Anterior cingulate cortex (tissue), 58 donors: ENCODE measurements at places on chromosomes 16 and 17.

- no peak for DNase-seq
Measured at GRCh38 chr16:25035494-25036405, 20.6 kb upstream of the ARHGAP17 start.

DNA sequence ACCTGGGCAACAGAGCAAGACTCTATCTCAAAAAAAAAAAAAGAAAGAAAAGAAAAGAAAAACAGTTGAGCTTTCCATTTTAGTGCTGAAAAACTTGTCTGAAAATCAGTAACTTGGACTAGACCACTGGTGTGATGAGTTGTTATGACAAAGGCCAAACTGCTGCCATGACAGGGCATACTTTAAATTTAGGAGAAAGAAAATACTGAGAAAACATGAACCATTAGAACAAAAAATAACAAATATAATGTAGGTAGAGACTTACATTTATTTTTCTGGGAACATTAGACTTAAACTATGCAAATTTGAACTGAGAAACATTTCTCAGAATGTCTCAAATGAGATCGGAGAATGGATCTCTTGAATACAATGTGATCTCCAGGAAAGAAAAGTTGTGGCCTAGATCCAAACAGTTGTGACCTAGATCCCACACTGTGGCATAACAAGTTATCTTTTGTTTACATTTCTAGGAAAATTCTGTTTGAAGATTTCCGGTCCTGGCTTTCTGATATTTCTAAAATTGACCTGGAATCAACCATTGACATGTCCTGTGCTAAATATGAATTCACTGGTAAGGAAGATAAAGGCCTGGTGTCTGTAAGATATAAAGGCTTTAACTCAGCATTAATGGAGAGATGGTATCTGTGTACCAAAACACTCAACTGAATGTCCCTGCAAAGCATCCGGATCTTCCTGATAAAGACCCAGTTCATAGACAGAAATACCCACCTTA, 10.9 kb downstream of the OGFOD1 start:
- no peak for DNase-seq

- no peak for DNase-seq
Measured at GRCh38 chr17:5694551-5694950, 110.2 kb upstream of the NLRP1 start.

DNA sequence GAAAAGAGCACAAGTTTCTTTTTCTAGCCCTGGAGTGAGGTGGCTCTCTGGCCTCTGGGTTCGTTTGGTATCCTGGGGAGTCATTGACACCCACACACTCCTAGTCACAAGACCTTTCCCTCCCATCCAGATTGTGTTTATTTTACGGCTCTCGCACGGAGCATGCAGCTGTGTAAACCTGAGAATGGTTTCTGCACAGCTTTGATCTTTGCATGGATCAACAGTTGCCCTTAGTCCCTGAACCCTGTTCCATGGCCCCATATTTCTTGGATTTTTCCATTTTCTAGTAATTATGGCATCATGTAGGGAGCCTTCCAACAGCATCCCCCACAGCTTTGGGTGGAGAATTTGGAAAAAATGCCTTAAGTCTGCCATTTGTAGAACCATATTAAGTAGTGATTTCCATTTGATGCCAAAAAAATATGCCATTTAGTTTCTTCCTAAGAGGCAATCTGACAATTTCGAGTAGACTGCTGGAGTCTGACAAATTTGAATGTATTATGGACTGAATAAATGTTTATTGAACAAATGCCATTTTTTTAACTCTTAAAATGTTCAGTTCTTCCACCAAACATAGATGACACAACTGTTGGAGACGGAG, 197.7 kb downstream of the WWOX start:
- no peak for DNase-seq

- no peak for DNase-seq
Measured at GRCh38 chr16:81477697-81478693, 33.4 kb downstream of the CMIP start.
